ENCODE measurements at places on chromosomes 4 and X. TPM values are rescaled to one million over a fixed set of nuclear protein-coding genes. Genes with fewer than 3 reads are reported as not detected.

- no peak for DNase-seq
These were observed 155.8 kb downstream of the NAA11 start for GRCh38 chr4:79170077-79170476.

Gene TLR10
- total RNA-seq = 0.28 TPM

- DNase-seq = no peak
These were observed 1831.8 kb downstream of the PCDH7 start for GRCh38 chr4:32551943-32552342.

Gene FMR1NB
- not detected for total RNA-seq

DNA sequence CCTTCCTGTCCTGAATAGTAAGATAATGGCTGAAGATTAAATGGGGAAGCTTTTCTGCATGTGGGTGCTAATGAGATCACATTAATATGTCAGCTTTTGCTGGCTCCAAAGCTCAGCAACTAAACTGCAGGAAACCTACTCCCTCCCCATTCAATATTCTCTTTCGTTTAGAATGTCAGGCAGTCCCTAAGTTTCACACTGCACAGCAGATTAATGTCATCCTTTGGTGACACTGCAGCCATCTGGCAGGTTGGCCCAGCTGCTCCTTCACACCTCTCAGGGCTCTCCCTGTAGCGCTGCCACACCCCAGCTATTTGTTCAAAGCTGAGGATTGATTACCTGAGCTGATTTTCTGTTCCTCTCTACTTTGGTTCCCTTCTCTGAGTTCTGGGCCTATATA is 110.5 kb downstream of the KDR start:
- DNase-seq = no peak

Gene CLDN2
- total RNA-seq = not detected

GRCh38 chr4:164442180-164442579 is 311.8 kb upstream of the SMIM31 start:
- no peak for DNase-seq

Gene NHS
- 23.3 TPM for total RNA-seq

Gene CTSO
- total RNA-seq = 36.6 TPM

DNA sequence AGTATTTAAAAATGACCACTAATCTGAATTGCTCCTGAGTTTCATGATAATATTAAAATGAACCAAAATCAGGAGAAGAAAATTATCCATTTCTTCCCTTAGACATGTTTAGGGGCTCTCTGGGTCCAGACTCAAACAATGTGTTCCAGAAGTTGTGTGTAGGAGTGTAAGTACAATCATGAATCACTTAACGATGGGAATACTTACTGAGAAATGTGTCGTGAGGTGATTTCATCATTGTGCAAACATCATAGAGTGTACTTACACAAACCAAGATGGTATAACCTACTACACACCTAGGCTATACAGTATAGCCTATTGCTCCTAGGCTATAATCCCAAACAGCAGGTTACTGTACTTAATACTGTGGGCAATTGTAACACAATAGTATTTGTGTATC is 74.8 kb downstream of the STPG2 start:
- DNase-seq = no peak

Gene STK26
- total RNA-seq = 7.7 TPM

GRCh38 chrX:69178592-69178991 is 13.3 kb upstream of the PJA1 start:
- DNase-seq = no peak

GRCh38 chrX:147180886-147181285 is 366.3 kb upstream of the CXorf51A start:
- DNase-seq = no peak

GRCh38 chr4:14111730-14112181 is 484.2 kb upstream of the BOD1L1 start:
- DNase-seq = no peak

DNA sequence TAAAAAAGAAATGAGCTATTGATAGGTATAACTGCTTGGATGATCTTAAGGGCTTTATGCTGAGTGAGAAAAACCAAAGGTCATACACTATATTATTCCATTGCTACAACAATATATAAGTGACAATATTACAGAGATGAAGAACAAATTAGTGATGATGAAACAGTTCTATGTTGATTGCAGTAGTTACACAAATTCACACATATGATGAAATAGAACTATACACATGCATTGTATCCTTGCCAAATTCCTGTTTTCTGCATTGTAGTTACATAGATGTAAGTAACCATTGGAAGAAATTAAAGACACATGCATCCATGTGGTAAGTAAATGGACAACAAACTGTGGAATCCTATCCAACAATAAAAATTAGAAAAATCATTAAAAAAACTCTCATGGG is 76.5 kb downstream of the CENPC start:
- DNase-seq = no peak

GRCh38 chr4:146640021-146640464 is 1.4 kb downstream of the POU4F2 start:
- DNase-seq = no peak

DNA sequence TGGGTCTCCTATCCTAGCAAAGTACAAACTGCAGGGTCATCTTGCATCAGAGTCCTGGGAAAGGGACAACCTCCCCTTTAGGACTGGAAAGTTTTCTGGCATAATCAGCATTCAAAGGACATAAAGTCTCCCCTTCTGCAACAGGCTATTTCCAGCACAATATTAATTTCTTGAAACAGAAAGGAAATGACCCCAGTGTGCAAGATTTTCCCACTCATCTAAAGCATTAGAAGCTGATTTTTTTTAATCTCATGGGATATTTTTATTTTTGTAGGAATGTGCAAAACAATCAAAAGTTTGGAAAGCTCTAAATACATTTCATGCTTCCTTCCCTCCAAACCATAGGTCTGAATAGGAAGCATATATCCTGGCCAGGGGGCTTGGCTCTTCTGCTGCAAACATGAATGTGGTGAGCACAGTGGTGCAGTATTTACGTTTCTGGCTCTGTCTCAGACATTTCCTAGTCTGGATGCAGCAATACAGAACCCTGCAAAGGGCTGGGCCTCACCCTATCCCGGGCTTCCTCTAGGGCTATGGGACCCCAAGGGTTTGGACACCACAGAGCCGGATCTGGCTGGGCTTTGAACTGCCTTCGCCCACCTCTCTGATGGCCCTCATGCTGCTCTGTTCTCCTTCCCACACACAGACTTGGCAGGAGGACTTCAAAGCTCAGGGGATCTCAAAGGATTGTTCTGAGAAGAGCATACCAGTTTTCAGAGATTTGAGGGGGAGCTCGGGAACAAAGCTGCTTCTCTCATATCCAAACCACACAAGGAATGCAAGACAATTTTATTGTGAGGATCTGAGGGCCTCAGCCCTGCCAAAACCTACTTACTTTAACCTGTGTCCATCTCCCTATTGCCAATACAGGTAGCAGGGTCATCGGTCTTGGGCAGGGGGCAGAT is 64.9 kb downstream of the POLR2B start:
- DNase-seq = no peak
